Activated naive CD4-positive, alpha-beta T cell treated with anti-CD3 and anti-CD28 coated beads for 36 hours (primary cell): ENCODE measurements at places on chromosomes 6 and 20. TPM values are rescaled to one million over a fixed set of nuclear protein-coding genes. Genes with fewer than 3 reads are reported as not detected.

DNA sequence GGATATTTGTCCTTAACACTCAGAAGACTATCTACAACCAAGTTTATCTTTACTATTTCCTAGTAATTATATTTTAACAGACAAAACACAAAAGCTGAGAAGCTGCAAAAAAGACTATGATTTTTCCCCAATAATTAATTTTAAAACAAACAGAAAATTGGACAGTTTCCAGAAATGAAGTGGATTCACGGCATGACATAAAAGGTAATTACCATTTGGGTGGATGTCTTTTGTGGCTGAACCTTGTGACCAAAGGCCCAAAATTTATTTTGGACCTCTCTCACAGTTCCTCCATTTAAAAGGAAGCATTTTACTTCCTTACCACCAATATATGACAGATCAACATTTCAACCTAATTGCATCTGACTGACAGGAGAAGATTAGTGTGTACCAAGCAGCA lies 90.2 kb downstream of the GMDS start:
- DNase-seq = no peak

PTCRA gene
- total RNA-seq = not detected

GRCh38 chr20:9028419-9028818 lies 40.5 kb upstream of the PLCB4 start:
- no peak for DNase-seq

BMP7 gene
- not detected for total RNA-seq

DNA sequence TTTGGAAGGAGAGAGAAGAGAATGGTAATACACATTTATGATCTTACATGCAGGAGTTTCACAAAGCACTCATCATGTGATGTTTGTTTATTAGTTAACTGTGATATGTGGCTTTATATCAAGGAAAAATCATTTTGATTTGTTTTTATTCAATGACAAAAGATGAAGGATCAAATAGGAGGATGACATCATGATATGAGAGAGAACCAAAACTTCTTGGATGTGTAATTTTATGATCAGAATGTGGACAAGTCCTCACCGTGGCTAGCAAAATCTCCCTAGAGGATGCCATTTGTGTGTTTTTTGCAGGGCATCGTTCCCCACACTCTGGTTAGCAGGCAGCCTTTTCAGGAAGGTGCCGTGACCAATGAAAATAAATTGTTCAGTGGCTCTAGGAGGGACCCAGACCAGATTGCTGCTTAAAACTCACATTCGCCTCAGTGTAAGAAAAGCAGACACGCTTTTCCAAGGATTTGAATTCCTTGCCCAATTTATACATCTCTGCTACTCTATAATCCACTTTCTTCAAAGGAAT lies 552.7 kb downstream of the NKAIN2 start:
- DNase-seq = no peak

CST2 gene
- total RNA-seq = not detected

ELOVL4 gene
- total RNA-seq = 0.54 TPM

KIF6 gene
- 0.30 TPM for total RNA-seq

- DNase-seq = no peak
These were observed 129.1 kb downstream of the SASH1 start for GRCh38 chr6:148471624-148472159.

DNA sequence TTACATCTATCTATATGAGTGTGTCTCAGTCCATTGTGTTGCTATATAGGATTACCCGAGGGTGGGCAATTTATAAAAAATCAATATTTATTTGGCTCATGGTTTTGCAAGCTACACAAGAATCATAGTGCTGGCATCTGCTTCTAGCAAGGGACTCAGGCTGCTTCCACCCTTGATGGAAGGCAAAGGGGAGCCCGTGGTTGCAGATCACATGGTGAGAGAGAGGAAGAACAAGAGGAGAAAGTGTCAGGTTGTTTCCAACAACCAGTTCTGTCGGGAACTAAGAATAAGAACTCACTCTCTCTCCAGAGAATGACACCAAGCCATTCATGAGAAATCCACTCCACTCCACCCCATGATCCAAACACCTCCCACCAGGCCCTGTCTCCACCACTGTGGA lies 48.2 kb upstream of the TENT5A start:
- no peak for DNase-seq

HLA-DMB gene
- total RNA-seq = 1.3 TPM
